ENCODE measurements at places on chromosomes 2 and 18.
A peak's percentile ranks its signal among the peaks of the same experiment; 100 is the strongest.

DNA sequence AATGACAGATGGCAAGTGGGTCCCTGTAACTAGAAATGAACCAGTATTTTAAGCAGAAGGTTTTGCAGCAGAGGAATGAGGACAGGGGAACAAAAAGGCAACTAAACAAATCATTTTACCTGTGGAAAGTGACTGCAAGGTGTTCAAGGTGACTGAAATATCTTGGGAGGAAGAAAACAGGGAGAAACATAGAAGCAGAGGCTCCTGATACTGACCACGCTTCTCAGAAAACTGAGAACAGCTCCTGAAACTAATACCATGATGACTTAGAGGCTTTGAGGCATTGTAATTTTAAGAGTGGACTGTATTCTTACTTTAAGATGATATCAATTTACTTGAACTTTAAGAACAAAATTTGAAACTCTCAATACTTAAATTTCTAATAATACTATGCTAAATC lies at the start of gene DYTN:
Gene DYTN (minus strand): TSS at position 101 of the 400 bp plus-strand sequence. CDS start 117 bp downstream, outside the sequence.
- DNase-seq: no peak

DNA sequence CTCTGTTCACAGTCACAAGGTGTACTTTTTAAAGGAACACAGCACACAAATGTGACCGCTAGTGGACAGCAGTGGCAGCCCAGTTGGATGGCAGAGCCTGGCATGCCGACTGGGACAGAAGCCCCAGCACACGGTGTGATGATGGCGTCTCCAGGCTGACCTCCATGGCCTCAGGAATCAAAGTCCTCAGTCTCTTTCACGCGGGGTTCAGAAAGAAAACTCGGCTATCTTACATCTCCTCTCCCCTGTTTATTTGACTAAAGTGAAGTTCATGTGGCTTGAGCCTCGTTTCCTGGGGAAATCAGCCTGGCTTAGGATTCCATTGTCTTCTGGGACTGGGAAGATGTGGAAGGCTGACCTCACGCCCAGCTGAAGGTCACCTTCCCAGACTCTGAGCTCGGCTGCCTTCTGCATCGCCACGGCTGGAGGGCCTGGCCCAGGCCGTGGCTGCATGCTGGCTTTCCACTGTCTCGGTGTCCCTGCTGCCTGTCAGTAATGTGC lies 56.1 kb downstream of the ASAP2 start:
- no peak for DNase-seq

GRCh38 chr2:179272406-179273192 lies 8.0 kb upstream of the SESTD1 start:
- DNase-seq: no peak

DNA sequence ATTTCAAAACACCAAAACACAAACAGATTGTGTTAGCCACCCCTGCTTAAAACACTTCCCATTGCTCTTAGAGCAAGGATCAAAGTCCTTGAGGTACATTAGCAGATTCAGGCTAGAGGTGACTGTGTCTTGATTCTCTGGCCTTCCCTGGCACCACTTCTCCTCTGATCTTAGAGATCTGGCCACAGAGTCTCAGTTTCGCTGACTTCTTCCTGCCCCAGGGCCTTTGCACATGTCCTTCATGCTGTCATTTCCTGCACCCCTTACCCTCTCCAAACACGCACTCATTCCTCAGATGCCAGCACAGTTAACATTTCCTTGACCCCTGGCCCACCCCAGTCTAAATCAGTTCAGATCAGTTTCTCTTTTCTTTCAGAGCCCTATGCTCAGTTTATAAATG lies 16.9 kb downstream of the CXCR4 start:
- no peak for DNase-seq

- DNase-seq: no peak
Measured at GRCh38 chr18:3294435-3295080, 32.6 kb downstream of the MYL12B start.

DNA sequence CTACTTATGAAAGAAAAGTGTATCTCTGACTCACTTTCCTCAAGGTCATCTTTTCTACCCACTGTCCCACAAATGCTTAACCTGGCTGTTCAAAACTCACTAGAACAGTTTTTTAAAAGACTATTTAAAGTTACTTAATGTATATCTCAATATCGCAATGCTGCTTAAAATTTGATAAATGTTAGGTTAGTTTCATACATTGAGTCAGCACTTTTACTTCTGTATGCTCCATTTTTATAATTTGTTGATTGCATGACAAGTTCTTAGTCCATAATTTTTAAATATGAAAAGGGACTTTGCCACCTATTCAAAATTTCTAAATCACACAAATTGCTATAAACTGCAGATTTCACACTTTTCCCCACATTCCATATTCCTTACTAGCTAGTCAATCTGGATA lies 231.7 kb upstream of the SLC39A10 start:
- DNase-seq: no peak

- no peak for DNase-seq
Measured at GRCh38 chr2:17195016-17195415, 323.2 kb downstream of the RAD51AP2 start.

- no peak for DNase-seq
Measured at GRCh38 chr18:22172120-22172582, 2.8 kb downstream of the GATA6 start.

- no peak for DNase-seq
Measured at GRCh38 chr2:127986548-127987079, 41.2 kb downstream of the SAP130 start.

GRCh38 chr2:148704247-148704646 lies 59.7 kb downstream of the EPC2 start:
- DNase-seq: no peak

GRCh38 chr2:1482253-1482675 lies 69.0 kb downstream of the TPO start:
- no peak for DNase-seq

DNA sequence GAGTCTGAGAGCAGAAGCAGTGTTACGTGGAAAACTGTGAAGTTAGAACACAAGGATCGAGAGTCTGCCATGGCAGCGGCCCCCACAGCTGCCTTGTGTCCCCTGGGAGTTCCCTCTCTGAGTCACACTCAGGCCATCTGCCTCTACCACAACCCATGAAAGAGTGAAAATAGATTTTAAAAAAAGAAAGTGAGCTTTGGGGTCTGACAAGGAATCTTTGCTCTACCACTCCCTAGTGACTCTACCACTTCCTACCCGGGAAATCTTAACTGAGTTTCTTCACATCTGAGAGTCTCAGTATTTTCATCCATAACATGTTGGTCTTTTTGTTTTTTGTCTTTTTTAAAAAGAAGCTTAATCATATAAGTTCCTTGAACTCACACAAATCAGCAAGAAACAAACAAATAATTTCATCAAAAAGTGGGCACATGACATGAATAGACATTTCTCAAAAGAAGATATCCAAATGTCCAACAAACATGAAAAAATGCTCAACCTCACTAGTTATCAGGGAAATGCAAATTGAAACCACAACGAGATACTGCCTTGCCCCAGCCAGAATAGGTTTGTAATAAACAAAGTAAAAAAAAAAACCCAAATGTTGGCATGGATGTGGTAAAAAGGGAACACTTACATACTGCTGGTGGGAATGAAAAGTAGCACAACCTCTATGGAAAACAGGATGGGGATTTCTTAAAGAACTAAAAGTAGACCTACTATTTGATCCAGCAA lies 2.4 kb upstream of the MSGN1 start:
- DNase-seq: no peak

DNA sequence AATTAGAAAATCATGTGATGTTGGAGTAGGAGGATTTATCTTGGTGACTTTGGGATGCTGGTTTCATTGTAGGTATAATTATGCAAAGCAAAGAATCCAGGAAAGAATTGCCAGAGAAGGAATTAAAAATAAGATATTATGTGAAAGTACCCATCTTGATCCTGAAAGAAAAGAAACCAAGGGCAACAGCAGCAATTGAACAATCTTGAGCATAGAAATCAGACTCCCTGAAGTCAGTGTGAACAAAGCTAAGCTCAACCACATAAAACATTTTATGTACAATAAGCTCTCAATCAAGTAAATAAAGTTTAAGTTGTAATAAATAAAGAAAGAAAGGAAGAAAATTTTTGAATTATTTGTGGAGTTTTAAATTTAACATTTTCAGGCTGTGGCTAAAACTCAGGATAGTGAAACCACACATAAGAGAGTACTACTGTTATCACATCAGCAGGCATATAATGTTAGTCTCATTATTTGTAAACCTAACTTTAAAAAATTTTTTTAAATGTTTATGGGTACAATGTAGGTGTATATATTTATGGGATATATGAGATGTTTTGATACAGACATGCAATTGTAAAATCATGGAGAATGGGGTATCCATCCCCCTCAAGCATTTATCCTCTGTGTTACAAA lies 32.8 kb upstream of the GPR55 start:
- DNase-seq: no peak

DNA sequence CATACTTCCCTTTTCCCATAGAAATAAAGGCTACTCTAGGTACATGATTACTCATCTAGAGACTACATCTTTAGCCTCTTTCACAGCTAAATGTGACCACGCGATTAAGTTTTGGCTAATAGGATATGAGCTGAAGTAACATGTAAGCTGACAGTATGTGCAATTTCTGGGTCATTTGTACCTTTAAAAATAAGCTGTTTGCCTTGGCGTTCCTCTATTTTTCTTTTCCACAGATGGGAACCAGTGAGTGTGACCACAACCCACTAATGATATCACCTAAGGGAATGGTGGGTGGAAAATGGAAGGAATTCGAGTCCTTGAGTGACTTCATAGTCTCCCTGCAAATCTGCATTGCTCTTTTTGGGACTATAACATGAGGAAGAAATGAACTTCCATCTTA lies 11.7 kb upstream of the NABP1 start:
- no peak for DNase-seq

- no peak for DNase-seq
Measured at GRCh38 chr2:188551671-188552070, 260.0 kb downstream of the GULP1 start.

- DNase-seq: no peak
Measured at GRCh38 chr2:111910609-111911277, 12.3 kb downstream of the MERTK start.

DNA sequence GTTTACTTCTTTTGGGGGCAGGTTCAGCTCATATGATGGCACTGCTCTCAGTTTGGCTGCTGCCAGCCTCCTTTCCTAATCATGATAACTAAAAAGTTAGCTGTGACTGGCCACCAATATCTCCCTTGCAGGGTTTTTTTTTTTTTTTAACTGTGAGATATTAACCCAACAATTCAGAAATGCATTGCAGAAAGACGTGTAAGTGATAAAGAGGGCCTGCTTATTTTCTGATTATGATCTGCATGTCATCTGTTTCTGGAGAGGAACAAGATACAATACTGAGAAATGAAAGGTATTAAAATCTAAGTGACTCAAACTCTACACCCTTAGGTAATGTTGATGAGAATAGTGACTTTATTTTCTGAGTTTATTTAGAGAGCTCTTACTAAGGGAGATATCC lies 905.6 kb downstream of the SOCS6 start:
- no peak for DNase-seq

- DNase-seq: no peak
Measured at GRCh38 chr2:187502467-187502866, 51.8 kb downstream of the TFPI start.

GRCh38 chr2:43024515-43025011 lies 201.8 kb downstream of the ZFP36L2 start:
- DNase-seq: peak; percentile 27

GRCh38 chr2:205474741-205475415 lies 207.4 kb upstream of the NRP2 start:
- DNase-seq: no peak

DNA sequence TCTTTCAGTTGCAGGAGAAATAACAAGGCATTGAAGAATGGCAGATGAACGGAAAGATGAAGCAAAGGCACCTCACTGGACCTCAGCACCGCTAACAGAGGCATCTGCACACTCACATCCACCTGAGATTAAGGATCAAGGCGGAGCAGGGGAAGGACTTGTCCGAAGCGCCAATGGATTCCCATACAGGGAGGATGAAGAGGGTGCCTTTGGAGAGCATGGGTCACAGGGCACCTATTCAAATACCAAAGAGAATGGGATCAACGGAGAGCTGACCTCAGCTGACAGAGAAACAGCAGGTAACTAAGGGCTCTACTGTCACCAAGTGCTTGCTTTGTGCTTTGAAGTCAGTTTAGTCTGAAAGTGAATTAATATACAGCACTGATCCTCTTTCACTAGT lies 118.5 kb upstream of the UNC80 start:
- DNase-seq: no peak

All from CD4-positive, alpha-beta T cell treated with Interleukin-6 at 100 ng/mL for 8 hours (primary cell).